ENCODE measurements at places on chromosomes 2 and 18. TPM values are rescaled to one million over a fixed set of nuclear protein-coding genes. Genes with fewer than 3 reads are reported as not detected.
A peak's percentile ranks its signal among the peaks of the same experiment; 100 is the strongest.

EML6 gene
- 0.34 TPM for polyA plus RNA-seq

DNA sequence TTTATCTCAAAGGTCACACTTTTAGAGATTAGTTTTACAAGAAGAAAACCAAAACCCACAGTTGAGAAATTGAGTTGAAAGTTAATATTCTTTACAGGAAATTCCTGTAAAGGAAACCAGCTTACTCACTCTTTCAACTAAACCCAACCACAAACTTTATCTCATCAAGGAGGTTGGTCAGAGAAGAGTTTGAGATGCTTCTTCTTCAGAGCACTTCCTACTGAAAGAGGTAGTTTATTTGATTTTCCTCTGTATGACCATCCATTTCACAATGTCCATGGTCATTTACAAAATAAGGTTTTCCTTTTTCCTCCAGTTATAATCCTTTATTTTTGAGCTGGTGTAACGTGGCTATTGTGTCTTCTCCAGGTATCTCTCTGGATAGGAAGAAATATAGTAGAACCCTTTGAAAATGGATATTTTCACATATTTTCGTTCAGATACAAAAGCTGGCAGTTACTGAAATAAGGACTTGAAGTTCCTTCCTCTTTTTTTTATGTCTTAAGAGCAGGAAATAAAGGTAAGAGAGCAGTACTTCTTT lies 4.5 kb upstream of the IL18RAP start:
- peaks cover 10% of the 10 kb centered on the region for H3K27me3 ChIP-seq
- DNase-seq: no peak
- peak overlapping the region; percentile 21 for H3K4me3 ChIP-seq
- no peak overlapping the region for H3K27ac ChIP-seq
- no peaks in the 10 kb centered on the region for H3K4me1 ChIP-seq

- H3K4me1 ChIP-seq: peaks cover 14% of the 10 kb centered on the region
- no peaks in the 10 kb centered on the region for H3K36me3 ChIP-seq
- no peak for DNase-seq
- H3K27ac ChIP-seq: no peak overlapping the region
- no peak overlapping the region for H3K4me3 ChIP-seq
These were observed 231.7 kb downstream of the VAPA start for GRCh38 chr18:10145546-10145945.

FBXO36 gene
- polyA plus RNA-seq: 1.7 TPM

GRCh38 chr2:117692001-117692763 lies 122.3 kb upstream of the DDX18 start:
- no peak overlapping the region for H3K4me3 ChIP-seq
- H3K27me3 ChIP-seq: no peaks in the 10 kb centered on the region
- no peak overlapping the region for H3K27ac ChIP-seq
- no peaks in the 10 kb centered on the region for H3K36me3 ChIP-seq
- DNase-seq: no peak
- no peaks in the 10 kb centered on the region for H3K4me1 ChIP-seq

GRCh38 chr2:216865658-216866057 lies 5.8 kb upstream of the TNP1 start:
- no peaks in the 10 kb centered on the region for H3K27me3 ChIP-seq
- no peaks in the 10 kb centered on the region for H3K36me3 ChIP-seq
- no peak for DNase-seq
- no peaks in the 10 kb centered on the region for H3K4me1 ChIP-seq

KIF1A gene
- 0.97 TPM for polyA plus RNA-seq

GRCh38 chr2:135916207-135916606 lies 40.0 kb upstream of the MCM6 start:
- H3K36me3 ChIP-seq: peaks cover 56% of the 10 kb centered on the region
- no peak overlapping the region for H3K27ac ChIP-seq
- H3K4me3 ChIP-seq: no peak overlapping the region
- H3K4me1 ChIP-seq: no peaks in the 10 kb centered on the region
- H3K27me3 ChIP-seq: no peaks in the 10 kb centered on the region
- DNase-seq: no peak

DNA sequence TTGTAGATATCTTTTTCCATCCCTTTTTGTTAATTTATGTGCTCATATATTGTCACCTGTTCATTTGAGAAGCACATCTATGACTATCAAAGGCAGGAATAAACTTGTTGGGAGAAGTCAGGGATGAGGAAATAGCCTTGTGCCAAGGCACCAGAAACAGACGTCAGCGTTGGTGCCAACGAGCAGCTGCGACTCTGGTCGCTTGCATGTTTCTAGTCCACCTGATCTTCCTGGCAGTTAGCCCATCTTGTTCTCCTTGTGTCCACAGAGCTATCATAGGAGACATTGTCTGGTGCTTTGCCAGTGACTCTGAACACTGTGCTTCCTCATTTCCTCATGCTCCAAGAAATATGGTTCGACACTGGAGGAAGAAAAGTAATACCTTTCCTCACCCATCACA lies 374.4 kb downstream of the PTPRM start:
- no peaks in the 10 kb centered on the region for H3K36me3 ChIP-seq
- peaks cover 38% of the 10 kb centered on the region for H3K4me1 ChIP-seq
- no peak overlapping the region for H3K27ac ChIP-seq
- H3K4me3 ChIP-seq: no peak overlapping the region
- DNase-seq: peak; percentile 34

IFIH1 gene
- polyA plus RNA-seq: 3.4 TPM

SPEG gene
- 92.2 TPM for polyA plus RNA-seq

DNA sequence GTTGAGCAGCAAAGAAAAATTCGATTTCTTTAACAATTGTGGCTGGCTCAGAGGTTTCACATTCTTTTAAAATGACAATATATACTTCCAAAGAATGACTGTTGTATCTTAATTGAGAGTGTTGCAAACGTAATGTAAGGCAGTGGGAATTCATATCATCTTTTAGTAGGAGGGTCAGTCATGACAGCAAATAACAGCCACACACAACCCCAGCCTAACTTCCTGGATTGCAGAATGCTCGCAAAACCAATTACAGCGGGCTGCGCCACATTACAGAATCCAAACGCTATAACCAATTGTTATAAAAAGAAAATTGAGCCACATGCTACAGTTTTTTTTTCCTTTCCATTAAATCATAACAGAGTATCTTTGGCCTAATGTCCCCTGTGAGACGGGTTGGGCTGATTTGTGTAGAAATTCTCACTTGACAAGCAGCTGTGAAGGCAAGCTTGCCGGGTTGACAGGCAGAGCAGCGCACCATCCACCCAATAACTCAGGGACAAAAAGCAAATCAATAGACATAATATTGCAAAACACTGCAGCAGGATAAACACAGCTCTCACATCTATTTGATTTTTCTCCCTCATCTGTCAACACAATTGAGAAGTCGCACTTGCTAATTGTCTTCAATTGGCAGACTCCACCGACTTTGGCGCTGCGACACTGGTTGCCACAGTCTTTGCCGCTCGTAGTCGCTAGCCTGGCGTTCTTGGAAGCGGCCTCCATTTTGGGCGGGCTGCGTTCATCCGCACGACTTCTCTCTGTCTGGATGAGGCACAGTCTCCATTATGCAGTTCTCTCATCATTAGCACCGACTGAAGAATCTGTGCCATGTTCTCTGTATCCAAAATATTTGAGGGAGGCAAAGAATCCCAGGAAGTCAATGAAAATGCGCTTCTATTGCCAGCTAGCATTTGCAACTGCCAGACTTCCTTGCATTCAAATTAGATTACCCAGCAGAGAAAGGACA lies 95.0 kb upstream of the CCDC68 start:
- H3K36me3 ChIP-seq: no peaks in the 10 kb centered on the region
- no peaks in the 10 kb centered on the region for H3K4me1 ChIP-seq
- no peak for DNase-seq
- no peak overlapping the region for H3K4me3 ChIP-seq

SERPINB13 gene
- not detected for polyA plus RNA-seq

DNA sequence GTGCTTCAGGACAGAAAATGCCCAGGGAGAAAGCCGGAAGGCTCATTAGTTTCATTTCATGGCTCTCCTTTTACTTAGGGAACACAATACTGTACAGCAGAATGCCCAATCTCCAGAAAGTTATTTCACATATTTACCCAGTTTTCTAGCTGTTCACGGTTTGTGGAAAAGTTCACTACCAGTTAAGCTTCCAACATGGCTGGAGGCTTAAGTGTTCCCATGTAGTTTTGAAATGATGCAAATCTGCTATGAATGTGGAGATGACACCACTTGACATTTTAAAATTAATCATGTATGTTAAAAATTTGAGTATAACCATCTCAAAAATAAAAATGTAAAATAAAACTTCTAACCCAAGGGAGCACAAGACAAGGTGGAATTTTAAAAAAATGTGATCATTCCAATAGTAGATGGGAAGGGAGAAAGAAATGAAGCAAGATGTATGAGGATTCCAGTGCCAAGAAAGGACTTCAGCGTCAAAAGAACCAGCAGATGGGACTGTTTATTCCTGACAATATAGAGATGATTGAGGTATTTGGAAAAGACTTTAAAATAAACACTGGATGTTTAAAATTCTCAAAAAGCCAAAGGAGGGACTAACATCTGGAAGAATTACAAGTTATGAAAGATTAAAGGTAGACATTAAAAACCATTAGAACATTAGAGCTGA lies 60.9 kb upstream of the OSR1 start:
- H3K4me1 ChIP-seq: no peaks in the 10 kb centered on the region
- H3K4me3 ChIP-seq: no peak overlapping the region
- no peak overlapping the region for H3K27ac ChIP-seq
- no peak for DNase-seq

DNA sequence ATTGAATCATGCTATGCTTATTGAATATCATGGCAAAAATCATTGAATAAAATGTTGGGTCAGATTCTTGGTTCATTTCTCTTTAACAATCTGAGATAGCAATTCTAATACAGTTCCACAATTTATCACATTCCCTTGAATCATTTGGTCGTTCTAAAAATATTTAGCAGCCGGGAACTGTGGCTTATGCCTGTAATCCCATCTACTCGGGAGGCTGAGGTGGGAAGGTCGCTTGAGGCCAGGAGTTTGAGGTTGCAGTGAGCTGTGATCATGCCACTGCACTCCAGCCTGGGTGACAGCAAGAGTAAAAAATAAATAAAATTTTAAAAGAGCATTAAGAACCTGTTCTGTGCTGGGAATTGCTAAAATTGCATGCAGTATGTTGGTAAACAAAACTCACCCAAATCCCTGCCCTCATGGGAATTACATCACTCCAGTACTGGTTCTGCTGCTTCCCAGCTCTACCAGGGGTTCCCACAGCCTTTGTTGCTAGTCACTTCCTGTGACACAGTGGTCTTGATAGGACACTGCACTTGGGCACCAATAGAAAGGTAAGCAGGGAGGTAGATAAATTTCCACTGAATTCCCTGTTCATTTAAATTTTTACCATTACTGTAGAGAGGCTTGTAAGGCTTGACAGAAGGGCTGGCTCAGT lies 200.4 kb downstream of the CTNNA2 start:
- H3K4me1 ChIP-seq: no peaks in the 10 kb centered on the region
- H3K27me3 ChIP-seq: no peaks in the 10 kb centered on the region
- no peaks in the 10 kb centered on the region for H3K36me3 ChIP-seq

GRCh38 chr2:129483366-129483765 lies 496.1 kb upstream of the RAB6C start:
- no peaks in the 10 kb centered on the region for H3K27me3 ChIP-seq
- DNase-seq: no peak
- no peak overlapping the region for H3K27ac ChIP-seq
- no peaks in the 10 kb centered on the region for H3K36me3 ChIP-seq

C2orf80 gene
- not detected for polyA plus RNA-seq

- no peak for DNase-seq
- no peak overlapping the region for H3K4me3 ChIP-seq
- H3K36me3 ChIP-seq: no peaks in the 10 kb centered on the region
- no peaks in the 10 kb centered on the region for H3K27me3 ChIP-seq
- no peak overlapping the region for H3K27ac ChIP-seq
These were observed 10.3 kb downstream of the DNAH6 start for GRCh38 chr2:84526562-84526961.

- no peak overlapping the region for H3K27ac ChIP-seq
- H3K4me3 ChIP-seq: no peak overlapping the region
- no peaks in the 10 kb centered on the region for H3K27me3 ChIP-seq
- DNase-seq: no peak
These were observed 38.4 kb downstream of the USP40 start for GRCh38 chr2:233528182-233528581.

DNA sequence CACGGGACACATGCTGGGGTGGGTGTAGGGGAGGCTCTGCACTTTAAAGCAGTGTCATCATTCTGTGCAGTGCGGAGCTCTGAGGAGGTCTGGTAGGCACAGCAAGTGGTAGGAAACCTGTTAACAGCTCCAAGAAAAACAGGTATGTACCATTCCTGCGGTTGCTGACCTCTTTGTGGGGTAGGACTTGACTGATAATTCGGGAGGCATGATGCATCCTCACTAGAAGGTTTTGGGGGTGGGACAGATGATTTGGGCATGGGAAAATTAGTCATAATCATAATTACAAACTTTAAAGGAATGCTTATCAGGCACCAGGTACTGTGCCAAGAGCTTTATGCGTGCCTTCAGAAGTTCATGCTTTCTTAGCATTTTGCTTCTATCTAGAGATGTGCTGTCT lies 9.7 kb downstream of the DOK1 start:
- no peak overlapping the region for H3K27ac ChIP-seq
- H3K4me1 ChIP-seq: no peaks in the 10 kb centered on the region
- no peak overlapping the region for H3K4me3 ChIP-seq
- DNase-seq: no peak
- peaks cover 9% of the 10 kb centered on the region for H3K27me3 ChIP-seq
- no peaks in the 10 kb centered on the region for H3K36me3 ChIP-seq

GRCh38 chr18:48365965-48366364 lies 43.2 kb downstream of the ZBTB7C start:
- H3K4me3 ChIP-seq: no peak overlapping the region
- H3K27me3 ChIP-seq: no peaks in the 10 kb centered on the region
- DNase-seq: no peak
- no peaks in the 10 kb centered on the region for H3K4me1 ChIP-seq
- H3K27ac ChIP-seq: no peak overlapping the region

MEP1B gene
- not detected for polyA plus RNA-seq

DNA sequence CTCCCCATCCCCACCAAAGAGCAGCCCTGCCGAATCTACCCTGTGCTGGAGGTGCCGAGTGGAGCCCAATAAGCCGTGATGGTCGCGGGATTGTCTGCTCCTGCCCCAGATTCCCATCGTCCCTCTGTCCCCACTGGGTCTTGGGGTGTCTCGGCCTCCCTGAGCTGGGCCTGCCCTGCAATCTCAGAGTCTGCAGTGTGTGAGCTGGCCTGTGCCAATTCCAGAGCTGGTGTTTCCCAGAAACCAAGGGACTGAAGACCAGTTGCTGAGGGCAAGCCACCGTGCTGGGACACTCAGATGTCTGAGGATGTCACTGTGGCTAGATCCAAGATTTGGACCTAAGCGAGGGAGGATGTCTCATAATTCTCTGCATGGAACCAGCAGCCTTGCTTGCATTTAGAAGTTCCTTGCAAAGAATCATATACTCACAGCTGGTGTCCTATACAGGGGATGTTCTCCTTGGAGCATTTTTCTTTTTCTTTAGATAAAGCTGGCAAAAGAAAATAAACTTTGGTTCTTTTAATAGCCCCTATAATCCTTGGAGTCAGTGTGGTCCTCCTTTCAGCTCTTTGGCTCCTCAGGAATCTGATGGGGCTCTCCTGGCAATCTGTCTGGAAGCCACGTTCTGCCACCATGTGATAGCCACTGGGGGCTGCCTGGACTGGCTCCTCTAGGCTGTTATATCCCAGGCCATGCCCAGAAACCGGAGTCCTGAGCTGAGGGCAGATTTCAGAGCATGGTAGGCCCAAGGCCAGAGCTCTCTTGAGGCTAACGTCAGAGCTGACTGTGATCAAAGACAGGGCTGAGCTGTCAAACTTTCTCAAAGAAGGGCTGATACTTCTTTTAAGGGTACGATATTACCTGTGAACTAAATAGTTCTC lies 140.1 kb upstream of the HAAO start:
- H3K27me3 ChIP-seq: no peaks in the 10 kb centered on the region
- no peaks in the 10 kb centered on the region for H3K36me3 ChIP-seq
- H3K27ac ChIP-seq: peak overlapping the region; percentile 89
- no peak for DNase-seq

UGT1A4 gene
- polyA plus RNA-seq: not detected

C2orf42 gene
- polyA plus RNA-seq: 6.5 TPM
